ENCODE measurements at places on chromosomes 1 and 21.

- DNase-seq = peak; percentile 14
These were observed 14.7 kb upstream of the PTGFR start for GRCh38 chr1:78475888-78476610.

- DNase-seq = no peak
These were observed 106.0 kb upstream of the GNG12 start for GRCh38 chr1:67939186-67939743.

GRCh38 chr1:93578911-93579825 is 102.5 kb downstream of the BCAR3 start:
- no peak for DNase-seq

GRCh38 chr21:23664193-23664694 is 1943.0 kb downstream of the MRPL39 start:
- no peak for DNase-seq

DNA sequence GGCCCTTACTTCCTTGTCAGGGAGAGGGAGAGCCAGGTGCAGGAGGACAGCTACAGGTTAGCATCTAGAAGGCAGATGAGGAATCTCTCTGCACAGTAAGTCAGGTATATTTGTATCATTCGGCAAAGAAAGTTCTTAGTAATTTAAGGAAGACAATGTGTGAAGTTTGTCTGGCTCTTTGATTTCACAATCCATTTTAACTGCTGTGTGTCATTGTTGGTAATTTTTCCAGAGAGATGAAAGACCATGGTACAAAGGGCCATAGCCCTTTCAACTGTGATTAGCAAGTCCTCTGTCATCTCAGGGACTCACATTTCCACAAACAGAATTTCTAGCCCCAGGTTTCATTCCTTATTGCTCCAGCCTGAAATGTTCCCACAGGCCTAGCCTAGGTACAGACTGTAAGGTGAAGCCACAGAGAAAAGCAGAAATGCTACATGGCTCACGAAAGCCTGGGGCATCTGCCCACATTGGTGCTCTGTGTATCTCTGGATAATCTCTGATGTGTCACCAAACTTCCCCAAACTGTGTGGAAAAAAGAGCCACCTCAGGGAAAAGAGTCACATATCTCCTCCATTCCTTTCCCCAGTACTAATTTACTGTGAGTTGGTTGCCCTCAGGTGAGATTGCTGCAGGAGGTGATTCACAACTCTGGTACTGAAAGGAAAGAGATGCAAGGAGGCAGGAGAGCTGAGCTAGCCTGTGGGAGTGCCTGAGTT is 70.6 kb downstream of the SYT6 start:
- DNase-seq = peak; percentile 27

DNA sequence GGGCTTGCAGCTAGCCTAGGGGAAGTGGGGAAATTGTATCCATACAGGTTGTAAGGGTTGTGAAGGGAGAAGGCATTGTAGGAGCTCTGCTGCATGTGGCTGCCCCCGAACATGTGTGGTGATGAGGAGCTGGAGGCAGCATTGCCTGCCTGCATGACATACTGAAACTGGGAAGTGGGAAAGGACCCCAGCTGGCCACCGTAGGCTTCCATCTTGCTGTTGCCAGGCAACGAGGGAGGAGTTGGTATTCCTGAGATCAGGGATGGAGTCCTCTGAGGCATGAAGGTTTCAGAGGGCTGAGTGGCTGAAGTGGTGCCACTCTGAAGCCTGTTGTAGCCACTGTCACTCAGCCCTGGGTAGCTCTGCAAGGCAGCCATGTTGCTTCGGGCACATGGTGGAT is 103.2 kb downstream of the TBX15 start:
- no peak for DNase-seq

GRCh38 chr1:5765997-5766913 is 226.0 kb downstream of the NPHP4 start:
- no peak for DNase-seq

GRCh38 chr21:45895778-45896370 is 85.7 kb upstream of the COL6A1 start:
- no peak for DNase-seq
